Large intestine (tissue), 12 donors: ENCODE measurements at places on chromosomes 2 and 18. TPM values are rescaled to one million over a fixed set of nuclear protein-coding genes. Genes with fewer than 3 reads are reported as not detected.

Gene RAB6D
- polyA plus RNA-seq, result 0.46 TPM

Gene ACSL3
- 34.8 TPM for polyA plus RNA-seq

Gene FAM110C
- polyA plus RNA-seq, result 20.0 TPM

Gene SPP2
- polyA plus RNA-seq, result 0.06 TPM

DNA sequence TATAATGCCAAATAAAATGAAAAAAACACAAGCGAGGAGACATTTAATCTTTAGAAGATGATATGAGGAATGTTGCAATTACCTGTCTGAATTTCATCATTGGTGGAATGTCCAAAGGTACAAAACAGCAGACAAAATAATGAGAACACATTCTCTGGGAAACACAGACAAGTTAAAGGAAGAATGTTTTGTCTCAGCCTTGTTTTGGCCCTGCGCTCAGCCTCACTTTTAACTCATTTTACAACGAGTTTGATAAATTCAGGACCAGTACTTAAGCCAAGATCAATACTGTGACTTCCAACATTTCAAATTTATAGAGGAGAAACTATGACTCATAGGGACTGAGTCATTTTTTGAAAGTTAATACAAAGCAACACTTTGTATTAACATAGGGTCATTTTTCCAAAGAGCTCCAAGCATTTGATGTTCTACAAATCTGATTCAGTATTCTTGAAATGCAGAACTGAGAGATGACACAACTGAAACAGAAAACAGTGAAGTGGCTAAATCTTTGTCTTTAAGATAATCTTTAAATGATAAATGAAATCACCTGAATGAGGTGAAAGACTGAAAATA lies 833.2 kb upstream of the CHAC2 start:
- peak; percentile 61 for DNase-seq

GRCh38 chr18:74654638-74655037 lies 57.0 kb downstream of the ZNF407 start:
- no peak for DNase-seq

DNA sequence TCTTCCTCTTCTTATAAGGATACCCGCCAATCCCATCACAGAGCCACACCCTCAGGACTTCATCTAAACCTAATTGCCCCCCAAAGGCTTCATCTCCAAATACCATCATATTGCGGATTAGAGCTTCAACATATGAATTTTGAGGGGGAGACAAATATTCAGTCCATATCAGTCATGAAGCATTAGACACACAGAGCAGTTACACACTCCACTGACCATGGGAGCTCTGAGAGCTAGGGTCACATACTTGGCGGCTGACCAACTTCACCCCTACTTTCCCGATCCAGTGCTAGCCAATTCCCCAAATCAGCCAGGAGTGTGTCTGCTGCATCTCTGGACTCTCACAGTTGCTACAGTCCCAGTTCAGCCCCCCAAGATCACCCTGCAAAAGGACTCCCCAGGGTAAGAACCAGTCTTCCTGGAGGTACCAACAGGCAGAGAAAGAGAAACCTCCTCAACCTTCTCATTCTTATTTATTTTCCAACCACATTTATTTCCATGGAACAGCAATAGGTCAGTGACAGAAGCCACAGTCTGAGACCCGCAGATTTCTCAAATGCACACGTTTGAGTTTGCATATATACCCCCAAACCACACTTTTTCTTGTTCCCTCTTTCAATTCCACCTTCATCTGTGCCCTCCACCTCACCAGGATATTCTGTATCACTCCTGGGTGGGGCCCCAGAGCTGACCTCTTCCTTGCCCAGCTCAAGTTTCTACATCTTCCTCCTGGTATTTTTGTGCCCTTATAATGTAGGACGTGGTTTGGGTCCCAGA lies 33.3 kb downstream of the SPP2 start:
- no peak for DNase-seq

DNA sequence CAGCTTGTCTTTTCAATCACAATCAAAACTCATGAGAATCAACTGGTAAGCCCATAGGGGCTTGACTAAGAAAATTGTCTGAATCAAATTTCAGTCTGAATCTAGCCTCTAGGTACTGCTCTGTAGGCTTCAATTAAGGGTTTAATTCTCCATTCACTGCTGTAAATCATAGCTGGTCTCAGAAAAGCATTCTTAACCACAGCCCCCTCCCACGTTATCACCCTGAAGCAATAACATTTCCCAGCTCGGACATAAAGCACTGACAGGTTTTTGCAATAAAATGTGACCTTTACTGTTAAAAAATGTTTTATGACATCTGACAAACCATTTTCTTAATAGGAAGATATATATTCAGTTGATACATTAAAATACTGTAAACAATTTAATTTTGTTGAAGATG lies 55.0 kb downstream of the LRP1B start:
- no peak for DNase-seq

- no peak for DNase-seq
Measured at GRCh38 chr2:7795778-7796563, 878.8 kb downstream of the RNF144A start.

DNA sequence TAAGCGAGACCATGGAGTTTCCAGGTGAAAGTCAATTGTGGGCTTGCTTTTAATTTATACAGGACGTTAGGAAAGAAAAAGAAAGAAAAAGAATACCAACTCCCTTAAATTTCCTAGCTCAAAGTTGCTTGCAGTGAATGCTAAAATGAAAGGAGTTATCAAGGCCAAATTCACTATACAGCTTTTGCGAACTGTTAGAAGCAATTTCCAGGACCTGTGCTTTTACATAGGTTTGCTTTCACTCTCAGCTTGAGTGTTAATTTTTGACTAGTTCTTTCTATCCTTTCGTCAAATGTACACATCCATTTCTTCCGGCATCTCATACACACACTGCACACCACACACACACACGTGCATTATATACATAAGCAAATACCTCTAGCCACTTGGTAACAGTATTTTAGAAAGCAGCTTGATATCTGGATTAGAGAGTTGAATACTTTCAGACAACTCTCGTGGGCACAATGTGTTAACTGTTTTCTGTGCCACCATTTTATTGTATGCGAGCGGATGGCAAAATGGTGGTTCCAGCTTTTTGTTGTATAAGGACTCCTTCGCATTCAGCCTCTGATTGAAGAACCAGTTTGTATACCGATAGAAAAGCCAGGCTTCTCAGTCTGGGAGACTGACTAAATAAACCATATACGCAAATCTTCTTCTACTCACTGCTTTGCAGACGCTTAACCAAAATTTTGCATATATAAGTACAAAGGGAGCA lies 381.8 kb downstream of the MTX2 start:
- DNase-seq, result no peak

- no peak for DNase-seq
Measured at GRCh38 chr2:238994876-238995275, 147.0 kb downstream of the TWIST2 start.

- no peak for DNase-seq
Measured at GRCh38 chr2:216694082-216694825, 1.1 kb downstream of the IGFBP5 start.

DNA sequence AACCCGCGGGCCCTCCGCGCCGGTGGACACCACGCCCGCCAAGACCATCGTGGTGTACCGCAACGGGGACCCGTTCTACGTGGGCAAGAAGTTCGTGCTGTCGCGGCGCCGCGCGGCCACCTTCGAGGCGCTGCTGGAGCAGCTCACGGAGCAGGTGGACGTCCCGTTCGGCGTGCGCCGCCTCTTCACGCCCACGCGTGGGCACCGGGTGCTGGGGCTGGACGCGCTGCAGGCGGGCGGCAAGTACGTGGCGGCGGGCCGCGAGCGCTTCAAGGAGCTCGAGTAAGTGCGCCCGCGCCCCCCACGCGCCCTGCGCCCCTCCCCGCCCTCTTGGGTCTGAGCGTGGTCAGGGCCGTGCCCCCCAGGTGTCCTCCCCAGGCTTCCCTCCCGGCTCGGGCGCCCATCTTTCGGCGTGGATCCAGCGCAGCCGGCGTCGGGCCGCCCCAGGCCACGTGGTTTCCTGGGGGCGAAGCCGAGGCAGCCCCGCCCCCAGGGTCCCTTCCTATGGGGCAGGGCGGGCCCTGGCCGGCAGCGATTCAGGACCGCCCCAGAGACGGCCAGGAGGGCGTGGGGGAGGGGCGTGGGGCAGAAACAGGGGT lies 481 bp downstream of the DCDC2C start:
- no peak for DNase-seq

GRCh38 chr2:60527762-60528161 lies 25.7 kb downstream of the BCL11A start:
- no peak for DNase-seq

GRCh38 chr18:63316612-63317555 lies 2.7 kb downstream of the BCL2 start:
- no peak for DNase-seq
